Right renal cortex interstitium (tissue), 3 donors: ENCODE measurements at places on chromosomes 12 and 14.

DNA sequence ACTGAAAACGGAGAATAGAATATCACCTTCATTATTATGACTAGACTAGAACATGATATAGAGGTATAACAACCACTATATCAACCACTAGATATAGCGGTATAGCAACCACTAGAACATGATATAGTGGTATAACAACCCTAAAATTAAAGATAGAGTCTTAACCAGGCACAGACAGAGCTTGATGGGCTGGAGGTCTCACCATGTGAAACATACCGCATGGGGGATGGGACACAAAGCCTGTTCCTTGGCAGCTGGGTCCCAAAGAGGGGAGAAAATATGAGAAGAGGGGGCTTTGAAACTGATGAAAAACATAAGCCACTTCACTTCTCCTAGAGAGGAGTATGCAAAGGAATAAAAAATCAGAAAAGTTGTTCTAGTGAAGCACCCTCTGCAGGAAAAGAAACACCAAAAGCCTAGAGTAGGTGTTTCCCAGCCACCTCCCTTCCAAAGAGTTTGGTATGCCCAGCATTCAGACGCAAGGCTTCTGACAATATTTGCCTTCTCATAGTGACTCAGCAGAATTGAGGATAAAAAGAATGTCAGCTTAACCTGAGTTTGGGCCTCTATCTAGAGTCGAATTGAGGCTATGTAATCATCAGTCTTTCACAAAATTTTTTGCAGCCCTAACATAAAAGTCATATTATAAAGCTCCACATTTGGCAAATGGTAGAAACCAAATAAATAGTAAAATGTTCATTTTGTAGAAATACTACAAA is 316.4 kb downstream of the NOVA1 start:
- no peak for DNase-seq

DNA sequence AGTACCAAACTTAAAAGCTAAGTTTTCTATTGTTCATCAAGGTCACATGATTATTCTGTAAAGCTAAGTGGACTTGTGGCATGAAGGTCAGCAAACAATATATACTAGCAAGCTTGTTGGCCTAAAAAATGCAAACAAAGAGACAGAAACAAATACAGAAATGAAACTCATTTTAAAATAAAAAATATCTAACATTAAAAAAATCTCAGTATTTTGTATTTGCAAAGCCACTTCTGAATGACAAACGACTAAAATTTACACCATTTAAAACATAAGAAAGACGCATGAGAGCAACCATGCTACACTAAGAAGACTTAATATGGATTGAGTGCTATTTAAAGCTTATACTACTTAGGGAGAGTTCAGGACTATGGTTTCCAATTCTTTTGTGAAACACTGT is 72.8 kb upstream of the BBS10 start:
- DNase-seq, result no peak

- no peak for DNase-seq
These were observed 84.7 kb downstream of the ZNF664 start for GRCh38 chr12:124057691-124058090.

GRCh38 chr12:8465301-8465996 is 9.7 kb downstream of the CLEC6A start:
- DNase-seq, result no peak

- DNase-seq, result no peak
These were observed 18.8 kb upstream of the HIGD1C start for GRCh38 chr12:50933459-50934124.

- no peak for DNase-seq
These were observed 111.2 kb downstream of the ITPR2 start for GRCh38 chr12:26721800-26722199.

- no peak for DNase-seq
These were observed 110.2 kb downstream of the NEDD1 start for GRCh38 chr12:97017213-97017612.

- DNase-seq, result no peak
These were observed 6.6 kb downstream of the SLC7A7 start for GRCh38 chr14:22808388-22809209.

- no peak for DNase-seq
These were observed 6.5 kb upstream of the OR11G2 start for GRCh38 chr14:20184181-20184580.

GRCh38 chr12:13173012-13173932 is 23.3 kb upstream of the EMP1 start:
- DNase-seq, result no peak

DNA sequence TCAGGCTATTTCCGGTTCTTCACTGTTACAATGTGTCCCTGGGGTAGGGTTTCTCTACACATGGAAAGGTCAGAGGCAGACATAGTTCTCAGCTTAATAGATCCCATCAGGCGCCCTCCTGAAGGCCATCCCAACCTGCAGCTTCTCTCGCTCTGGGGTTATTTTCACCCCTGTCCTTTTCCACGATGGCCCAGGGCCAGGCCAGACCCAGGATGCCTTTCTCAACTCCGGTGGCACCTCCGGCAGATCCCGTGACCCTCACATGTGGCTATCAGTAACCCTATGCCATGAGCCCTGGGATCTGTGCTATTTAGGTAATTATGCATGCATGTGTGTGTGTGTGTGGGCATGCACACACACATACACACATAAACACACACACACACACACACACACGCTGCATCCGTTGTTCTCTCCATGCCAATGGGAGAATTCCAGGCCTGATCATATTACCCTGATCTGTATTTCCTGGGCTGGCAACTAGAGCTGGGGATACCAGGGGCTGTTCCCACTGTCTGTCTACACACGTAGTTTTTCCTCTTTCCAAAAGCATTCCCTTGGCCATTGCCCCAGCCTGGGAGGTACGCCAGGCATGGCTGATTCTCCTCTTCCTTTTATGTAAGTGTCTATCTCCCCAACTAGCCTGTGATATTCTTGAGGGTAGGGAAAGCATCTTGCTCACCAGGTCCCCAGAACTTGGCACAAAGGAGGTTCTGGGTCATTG is 51.2 kb upstream of the NOS1 start:
- DNase-seq, result no peak

GRCh38 chr14:64680013-64680713 is 24.1 kb upstream of the PLEKHG3 start:
- DNase-seq, result no peak

DNA sequence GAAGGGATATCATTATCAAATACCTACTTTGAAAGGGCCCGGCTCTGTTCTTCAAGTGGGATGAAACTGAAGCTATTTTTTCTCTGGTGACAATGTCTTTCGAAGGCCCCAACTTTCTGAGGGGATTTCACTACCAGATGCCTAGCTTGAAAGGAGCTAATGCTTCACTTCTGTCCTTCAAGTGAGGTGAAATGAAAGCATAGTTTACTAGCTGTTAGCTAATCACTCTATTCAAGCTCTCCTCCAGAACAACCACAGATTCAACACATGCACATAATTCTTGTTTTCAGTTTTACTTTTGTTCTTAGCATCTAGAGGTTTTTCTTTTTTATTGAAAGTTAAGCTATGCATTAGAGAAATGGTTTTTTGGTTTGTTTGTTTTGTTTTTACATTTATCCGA is 571.4 kb downstream of the NOVA1 start:
- DNase-seq, result no peak

- no peak for DNase-seq
These were observed 1252.8 kb upstream of the SEL1L start for GRCh38 chr14:82786483-82786880.

DNA sequence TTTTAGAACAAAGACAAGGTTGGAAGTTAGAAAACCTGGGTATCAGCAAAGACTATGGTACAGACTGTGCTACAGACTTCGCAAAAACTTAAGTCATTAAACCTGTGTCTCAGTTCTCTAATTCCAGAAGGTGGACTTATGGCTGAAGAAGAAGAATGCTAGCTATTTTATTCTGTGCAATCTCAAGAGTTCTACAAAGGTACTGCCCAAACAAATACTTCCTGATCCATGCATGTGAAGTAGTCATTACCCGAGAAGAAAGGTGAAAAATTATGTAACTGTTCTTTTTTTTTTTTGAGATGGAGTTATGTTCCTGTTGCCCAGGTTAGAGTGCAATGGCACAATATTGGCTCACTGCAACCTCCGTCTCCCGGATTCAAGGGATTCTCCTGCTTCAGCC is 45.5 kb upstream of the SLC2A3 start:
- DNase-seq, result no peak

DNA sequence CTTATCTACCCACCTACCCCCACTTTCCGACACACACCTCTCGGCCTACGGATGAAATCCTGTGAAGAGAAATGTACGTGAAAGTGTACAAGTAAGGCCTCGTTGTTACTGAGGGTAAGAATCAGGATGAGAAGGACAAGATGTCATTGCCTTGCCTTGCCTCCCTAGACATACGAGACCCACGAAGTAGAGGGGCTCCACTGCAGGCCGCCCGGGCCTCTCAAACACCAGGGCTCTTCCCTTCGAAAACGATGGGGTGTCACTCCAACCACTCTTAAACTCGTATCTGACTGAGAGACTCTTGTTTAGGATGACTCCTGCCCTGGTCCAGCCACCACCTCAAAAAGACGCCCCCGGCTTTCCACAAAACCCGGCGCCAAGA is 498 bp downstream of the RACGAP1 start:
- no peak for DNase-seq

GRCh38 chr14:26137161-26137560 is 460.7 kb downstream of the NOVA1 start:
- no peak for DNase-seq

DNA sequence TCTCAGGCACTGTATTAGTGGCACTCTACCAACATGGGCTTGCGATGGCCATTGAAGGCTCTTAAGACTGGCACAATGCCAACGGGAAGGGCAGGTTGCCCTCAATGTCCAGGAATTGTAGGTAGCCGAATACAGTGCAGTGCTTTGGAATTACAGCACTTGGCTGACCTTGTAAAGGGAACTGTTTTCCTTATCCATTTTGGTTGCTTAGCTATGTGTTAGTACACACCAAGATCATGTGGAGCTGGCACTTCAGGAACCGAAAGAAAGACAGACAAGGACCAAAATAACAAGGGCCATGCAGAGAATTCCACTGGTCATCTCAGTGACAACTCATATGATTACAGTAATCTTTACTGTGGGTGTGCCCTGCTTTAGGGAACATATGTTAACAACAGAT is 72.7 kb downstream of the DYRK2 start:
- DNase-seq, result no peak

DNA sequence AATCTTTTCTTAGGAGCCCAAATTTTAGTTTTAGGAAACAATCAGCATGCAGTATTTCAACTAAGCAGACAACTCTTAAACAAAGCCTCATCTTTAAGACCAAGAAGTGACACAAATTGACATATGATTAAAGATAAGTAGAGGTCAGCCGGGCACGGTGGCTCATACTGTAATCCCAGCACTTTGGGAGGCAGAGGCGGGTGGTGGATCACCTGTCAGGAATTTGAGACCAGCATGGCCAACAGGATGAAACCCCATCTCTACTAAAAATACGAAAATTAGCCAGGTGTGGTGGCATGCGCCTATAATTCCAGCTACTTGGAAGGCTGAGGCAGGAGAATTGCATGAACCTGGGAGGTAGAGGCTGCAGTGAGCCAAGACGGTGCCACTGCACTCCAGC is 35.8 kb downstream of the BLTP3B start:
- no peak for DNase-seq

- no peak for DNase-seq
These were observed 65.6 kb downstream of the NTF3 start for GRCh38 chr12:5497329-5498053.

DNA sequence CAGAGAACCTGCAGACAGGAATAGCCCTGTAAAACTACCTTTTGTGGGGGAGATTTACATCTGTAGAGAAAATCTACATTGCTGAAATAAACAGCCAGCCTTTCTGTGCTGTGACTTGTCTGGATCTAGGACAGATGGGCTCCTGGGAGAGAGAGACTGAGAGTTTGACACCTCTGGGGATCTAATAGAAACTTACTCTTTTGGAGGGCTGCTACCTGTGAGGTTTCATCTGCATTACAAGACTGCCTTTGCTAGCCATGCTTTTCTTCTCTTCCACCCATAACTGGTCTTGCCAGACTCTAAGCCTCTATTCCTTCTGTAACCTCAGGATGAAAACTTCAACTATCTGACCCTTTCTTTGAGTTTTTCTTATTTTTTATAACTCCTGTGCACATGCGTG is 452.6 kb downstream of the ZFP36L1 start:
- DNase-seq, result no peak

GRCh38 chr14:38138473-38139138 is 69.1 kb upstream of the SSTR1 start:
- no peak for DNase-seq

DNA sequence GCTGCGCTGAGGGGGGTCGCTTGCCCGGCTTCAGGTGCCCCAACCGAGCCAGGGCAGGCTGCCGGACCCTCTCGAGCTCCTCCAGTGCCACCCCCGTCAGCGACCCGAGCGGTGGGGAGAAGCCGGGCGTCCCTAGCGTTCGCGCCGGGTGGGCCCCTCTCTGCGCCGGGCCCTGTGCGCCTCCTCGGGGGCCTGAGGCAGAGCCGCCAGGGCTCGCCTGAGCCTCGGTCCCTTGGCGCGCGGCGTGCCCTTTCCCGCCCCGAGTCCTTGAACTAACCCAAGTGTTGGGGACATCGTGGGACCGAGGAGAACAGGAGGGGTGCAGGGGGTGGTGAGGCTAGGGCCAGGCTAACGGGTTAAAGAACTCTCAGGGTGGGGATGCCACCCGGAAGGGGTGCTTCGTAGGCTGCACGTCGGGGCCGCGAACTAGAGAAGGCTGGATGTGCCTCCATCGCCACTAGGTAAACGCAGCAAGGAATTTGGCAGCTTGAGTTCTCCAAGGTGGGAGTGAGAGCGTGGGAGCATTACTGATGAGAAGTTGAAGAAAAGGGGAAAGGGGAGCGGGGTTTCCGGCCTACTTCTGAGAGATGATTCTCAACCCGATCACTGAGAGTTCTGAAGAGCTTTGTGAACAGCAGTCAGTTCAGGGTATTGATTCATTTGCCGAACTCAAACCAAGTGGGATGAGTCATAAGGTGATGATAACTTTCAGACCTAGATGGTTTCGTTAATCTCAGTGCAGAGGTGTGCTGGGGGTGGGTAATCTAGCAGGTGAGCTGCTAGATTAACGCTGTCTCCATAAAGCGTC is 618 bp downstream of the RNF34 start:
- no peak for DNase-seq

- DNase-seq, result no peak
These were observed 1263.0 kb downstream of the LRFN5 start for GRCh38 chr14:42869681-42870080.

- no peak for DNase-seq
These were observed 8.7 kb upstream of the RGS6 start for GRCh38 chr14:71923513-71923912.

GRCh38 chr12:19994968-19995367 is 373.4 kb upstream of the PDE3A start:
- DNase-seq, result no peak

GRCh38 chr14:99035712-99036610 is 236.0 kb downstream of the BCL11B start:
- peak; percentile 32 for DNase-seq
